ENCODE measurements at places on chromosomes 3 and 15.

DNA sequence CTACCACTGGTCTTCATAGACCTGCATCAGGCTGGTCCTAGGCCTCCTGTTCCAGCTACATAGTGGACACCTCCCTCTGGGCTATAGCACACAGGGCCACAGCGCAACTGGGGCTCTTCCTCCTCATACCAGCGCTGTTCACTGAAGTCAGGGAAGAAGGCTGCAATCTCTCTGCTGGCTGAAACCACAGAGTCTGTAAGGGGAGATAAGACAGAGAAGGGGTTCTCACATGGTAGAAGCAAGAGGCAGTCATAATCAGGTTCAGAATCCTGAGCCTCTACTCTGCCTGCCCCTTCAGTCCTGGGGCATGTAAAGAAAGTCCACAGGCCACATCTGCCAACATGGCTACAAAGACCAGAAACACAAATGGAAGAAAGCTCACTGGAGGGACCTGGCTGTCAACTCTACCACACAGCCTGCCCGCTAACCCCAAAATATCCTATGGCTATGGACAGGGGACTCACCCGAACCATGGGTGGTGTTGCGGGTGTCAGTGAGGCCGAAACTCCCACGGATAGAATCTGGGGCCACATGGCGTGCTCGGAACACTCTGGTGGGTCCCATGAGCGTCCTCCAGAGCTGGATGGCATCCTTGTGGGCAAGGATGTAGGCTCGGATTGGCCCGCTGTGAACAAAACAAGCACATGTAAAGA, 38.7 kb downstream of the SPINK8 start:
- no peak for DNase-seq

DNA sequence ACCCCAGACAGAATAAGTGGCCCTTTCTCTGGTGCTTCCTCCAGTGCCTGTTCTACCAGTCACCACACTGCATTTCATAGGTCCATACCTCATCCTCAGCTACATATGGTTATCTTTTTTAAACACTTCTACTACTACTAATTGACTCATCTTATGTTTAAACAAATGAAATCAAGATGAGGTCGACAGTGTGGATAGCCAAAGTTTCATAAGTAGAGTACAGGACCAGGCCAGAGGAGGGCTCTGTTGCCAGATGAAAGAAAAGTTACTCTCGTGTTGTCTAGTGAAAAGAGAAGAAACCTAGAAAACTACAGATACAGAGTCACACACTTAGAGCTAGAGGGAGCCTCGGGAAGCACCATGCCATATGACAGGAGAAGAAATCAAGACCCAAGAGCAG, 296.1 kb downstream of the VPS13C start:
- no peak for DNase-seq

DNA sequence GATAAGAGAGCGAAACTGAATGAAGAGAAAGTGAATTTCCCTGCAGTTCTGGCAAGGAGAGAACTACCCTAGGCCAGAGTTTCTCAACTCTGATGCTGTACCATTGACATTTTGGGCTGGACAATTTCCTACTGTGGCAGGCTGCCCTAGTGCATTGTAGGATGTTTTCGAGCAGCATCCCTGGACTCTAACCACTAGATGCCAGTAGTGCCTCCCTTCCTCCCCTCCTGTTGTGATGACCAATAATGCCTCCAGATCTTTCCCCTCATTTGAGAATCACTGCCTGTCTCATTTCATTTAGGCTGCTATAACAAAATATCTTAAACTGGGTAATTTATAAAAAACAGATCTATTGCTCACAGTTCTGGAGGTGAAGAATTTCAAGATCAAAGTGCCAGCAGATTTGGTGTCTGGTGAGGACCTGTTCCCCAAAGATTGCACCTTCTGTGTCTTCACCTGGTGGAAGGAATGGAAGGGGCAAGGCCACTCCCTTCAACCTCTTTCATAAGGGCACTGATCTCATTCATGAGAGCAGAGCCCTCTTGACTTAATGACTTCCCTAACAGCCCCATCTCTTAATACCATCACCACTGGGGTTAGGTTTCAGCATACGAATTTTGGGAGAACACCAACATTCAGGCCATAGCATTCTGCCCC, 188.9 kb upstream of the MEIS2 start:
- no peak for DNase-seq

DNA sequence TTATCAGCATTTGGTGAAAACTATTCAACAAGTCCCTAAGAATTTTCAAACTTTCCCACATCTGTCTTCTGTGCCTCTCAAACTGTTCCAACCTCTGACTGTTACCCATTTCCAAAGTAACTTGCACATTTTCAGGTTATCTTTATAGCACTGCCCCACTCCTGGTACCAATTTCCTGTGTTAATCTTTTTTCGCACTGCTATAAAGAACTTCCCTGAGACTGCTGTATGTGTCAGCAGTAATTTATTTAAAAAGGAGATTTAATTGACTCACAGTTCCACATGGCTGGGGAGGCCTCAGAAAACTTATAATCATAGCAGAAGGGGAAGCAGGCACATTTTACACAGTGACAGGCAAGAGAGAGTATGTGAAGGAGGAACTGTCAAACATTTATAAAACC, 310.9 kb upstream of the SLITRK3 start:
- no peak for DNase-seq

GRCh38 chr15:70617076-70617910, 146.1 kb downstream of the UACA start:
- DNase-seq = peak; percentile 10

- DNase-seq = no peak
These were observed 195.8 kb downstream of the TBC1D5 start for GRCh38 chr3:17546500-17547255.

- DNase-seq = no peak
These were observed 161.2 kb upstream of the THBS1 start for GRCh38 chr15:39419651-39420050.

DNA sequence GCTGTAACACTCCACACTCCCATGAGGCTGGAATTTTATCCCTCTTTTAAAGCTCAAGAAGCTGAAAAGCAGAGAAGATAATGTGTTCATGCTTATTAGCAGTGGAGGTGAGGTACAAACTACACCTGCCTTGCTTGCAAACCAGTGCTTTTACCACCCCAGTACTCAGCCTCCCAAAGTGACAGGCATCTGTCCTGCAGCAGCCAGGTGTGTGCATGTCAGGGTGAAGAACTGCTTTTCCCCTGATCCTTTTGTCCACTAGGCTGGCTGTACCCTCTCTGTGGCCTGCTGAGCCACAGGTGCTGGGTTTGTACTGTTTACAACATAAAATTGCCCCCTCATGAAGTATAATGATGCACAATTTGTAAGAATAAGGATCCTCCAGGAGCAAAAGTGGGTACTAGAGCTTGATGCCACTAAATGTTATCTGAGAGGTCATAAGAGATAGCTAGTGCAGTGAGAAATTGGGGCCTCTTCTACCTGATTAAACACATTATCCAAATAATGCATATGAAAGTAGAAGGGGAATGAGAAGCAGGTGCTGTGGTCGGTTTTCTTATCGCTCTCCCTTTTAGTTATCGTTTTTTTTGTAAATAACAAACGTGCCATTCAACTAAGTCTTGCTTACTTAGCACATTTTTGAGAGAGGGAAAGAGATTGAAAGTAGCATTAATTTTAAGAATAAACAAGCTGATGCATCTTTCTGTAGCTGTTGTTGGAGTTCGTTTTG, 39.2 kb upstream of the GADL1 start:
- DNase-seq = peak; percentile 43

GRCh38 chr3:81951636-81952035, 190.2 kb upstream of the GBE1 start:
- DNase-seq = no peak

- DNase-seq = no peak
These were observed 79.8 kb downstream of the PLCH1 start for GRCh38 chr3:155664925-155665695.

- peak; percentile 42 for DNase-seq
These were observed 60.3 kb downstream of the STRIT1 start for GRCh38 chr3:155233213-155233612.

DNA sequence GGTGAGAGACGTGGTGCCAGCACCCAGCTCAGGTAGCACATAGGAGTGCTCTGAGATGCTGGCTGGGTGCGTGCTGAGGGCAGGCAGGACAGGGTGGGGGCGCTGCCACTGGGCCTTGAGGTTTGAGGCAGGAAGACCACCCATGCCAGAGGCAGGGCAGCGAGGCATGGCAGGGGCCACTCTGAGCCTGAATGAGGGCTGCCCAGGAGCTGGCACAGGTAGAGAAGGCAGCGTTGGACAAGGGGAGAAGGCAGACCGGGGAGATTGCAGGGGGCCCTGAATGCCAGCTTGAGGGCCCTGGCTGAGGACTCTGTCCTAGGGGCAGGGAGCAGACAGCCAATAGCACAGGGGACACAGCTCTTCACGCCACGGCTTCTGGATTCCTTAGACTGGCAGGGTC, 50.2 kb downstream of the ADAMTS7 start:
- DNase-seq = no peak

DNA sequence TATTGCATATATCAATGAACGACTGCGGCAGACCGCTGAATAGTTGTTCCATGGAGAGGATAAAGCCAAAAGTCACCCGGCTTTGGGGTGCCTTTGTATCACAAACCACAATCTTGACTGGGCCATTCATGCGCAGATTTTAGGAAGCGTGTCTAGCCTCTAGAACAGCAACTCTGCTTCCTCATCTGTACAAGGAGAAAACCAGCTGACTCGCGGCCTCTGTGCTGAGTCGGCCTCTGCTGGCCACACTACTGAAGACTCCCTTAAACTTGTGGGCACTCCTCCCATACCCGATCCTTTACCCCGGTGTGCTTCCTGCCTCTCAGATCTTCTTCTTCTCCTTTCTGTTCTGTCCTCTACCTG, 872 bp downstream of the DLEC1 start:
- DNase-seq = no peak

GRCh38 chr15:81905889-81906288, 139.9 kb downstream of the MEX3B start:
- no peak for DNase-seq

All from NCI-H774 (cell line).